ENCODE measurements at places on chromosomes 16 and 17.

GRCh38 chr17:28828294-28829040 is 14.1 kb downstream of the FAM222B start:
- no peak for DNase-seq

GRCh38 chr17:206941-207560 is 25.6 kb upstream of the DOC2B start:
- no peak for DNase-seq

GRCh38 chr17:12410717-12411116 is 255.0 kb upstream of the MYOCD start:
- DNase-seq: no peak

DNA sequence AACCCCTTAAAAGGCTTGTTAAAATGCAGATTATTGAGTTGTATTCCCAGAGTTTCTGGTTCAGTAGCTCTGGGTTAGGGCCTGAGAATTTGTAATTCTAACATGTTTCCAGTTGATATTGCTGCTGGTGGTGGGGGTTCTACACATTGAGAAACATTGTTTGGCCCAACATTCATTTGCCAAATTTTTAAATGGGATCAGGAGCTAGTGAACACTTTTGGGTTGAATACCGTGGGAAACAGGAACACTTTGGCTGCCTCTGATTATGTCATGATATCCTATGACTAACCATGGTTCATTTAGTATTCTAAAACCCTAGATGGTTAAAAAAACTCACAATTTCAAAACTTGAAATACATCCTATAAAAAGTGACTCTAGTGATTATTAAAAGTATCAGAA is 89.3 kb downstream of the RPGRIP1L start:
- DNase-seq: no peak

DNA sequence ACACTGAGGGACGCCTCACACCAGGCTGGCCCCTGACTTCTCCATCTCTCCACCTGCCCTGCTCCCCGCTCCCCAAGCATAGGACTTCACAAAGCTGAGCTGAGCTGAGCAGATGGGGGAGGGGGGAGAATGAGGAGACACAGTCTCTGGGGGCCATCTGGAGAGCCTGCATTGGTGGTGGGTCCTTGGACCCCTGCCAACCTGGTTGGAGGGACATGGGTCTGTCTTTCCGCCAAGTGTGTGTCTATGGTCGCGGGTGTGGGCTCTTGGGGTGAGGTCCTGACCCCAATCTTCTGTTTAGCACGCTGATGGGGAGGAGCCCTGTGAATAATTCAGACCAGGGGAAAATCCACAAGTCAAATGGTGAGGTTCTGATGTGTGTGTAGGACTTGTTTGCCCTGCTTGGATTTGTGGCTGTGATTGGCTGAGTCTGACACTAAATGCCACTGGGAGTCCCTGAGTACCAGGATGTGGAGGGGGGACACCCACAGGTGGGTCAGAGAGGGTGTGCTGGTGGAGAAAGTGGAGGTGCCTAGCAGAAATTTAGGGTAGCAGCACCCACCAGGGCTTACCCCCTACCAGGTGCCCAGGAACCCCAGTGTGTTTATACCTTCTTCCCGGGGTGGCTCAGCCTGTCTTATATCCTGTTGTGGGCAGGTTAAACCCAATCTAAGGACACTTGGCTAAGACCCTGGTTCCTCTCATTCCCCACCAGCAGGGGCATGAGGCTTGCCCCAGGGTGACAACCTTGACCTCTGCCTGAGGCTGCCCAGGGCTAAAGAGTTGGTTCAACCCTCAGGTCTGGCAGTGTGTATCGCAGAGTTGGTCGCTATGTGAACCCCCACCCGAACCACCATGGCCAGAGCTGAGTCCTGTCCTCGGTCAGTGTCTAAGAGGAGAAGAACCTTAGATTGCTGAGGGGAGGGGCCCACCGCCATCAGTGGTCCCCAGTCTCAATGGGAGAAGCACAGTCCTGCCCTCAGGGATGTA is 2.1 kb downstream of the FMNL1 start:
- DNase-seq: no peak

Measured in lower leg skin (tissue), 4 donors.